ENCODE measurements at places on chromosomes 4 and X.

GRCh38 chr4:116016201-116016600 is 902.8 kb upstream of the NDST4 start:
- no peak for DNase-seq

DNA sequence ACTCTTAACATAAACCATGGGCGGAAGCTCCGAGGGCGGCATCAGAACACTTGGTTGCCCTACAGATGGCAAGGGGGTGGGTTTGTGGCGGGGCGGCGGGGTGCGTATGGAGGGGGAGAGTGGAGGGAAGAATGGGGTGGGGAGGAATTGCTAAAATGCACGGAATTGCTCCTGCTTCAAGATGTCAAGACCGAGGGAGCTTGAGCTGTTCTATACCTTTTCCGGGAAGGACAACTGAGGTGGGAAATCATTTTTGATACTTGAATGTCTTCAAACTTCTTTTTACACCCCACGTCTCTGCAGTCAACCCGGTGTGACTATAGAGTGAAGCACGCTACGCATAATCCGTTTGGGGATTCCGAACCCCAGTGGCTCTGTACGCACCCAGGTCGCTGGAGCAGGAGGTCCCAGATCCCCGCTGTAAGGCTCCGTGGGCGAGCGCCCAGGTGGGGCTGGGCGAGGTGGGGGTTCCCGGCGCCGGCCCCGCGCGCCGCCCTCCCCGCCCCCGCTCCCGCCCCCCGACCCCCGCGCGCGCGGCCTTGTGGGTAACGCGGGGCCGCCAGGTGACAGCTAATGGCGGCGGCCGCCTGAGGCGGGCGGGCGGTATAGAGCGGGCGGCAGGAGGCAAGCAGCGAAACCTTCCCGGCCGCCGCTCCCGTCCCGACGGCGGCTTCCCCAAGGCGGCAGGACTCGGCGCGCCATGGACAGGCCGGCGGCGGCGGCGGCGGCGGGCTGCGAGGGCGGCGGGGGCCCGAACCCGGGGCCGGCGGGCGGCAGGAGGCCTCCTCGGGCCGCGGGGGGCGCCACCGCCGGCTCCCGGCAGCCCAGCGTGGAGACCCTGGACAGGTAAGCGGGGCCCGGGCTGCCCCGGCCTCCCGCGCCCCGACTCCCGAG is at the start of gene MTMR1:
TSS of gene MTMR1 (plus strand) at position 566 of the 894 bp plus-strand sequence. CDS start at position 701, 135 bp downstream.
- DNase-seq, result peak; percentile 28

GRCh38 chr4:138869165-138869564 is 146.4 kb upstream of the NOCT start:
- DNase-seq, result no peak

- no peak for DNase-seq
Observed at GRCh38 chrX:43000121-43000520, 222.2 kb upstream of the PPP1R2C start.

GRCh38 chrX:112641449-112641848 is 38.3 kb downstream of the LHFPL1 start:
- no peak for DNase-seq

DNA sequence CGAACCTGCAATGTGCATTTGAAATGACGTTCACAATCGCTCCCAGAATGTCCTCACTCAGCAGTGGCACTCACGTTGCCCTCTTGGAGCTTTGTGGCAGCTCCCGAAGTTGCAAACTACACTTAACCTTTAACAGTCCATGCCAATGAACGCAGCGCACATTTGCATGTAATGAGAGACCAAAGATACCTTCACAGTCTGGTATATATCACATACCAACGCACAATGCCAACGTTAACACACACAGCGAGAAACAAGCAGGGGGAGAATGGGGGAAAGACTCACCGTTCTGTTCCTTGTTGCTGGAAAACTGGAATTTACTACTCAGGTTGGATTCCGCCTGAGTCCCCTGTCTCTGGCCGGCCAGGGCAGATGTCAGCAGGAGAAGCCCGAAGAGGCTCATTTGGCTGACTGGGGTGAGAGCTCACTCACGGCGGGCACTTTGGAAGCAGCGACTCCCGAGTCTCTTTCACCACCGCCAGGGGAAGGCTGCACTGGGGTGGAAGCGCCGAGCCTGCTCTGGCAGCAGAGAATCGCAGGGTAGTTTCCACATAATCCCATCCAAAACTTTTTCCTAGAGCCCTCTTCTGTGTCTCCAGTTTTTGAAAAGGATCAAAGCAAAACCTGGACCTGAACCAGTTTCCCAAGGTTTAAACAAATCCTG is 966 bp downstream of the PDGFC start:
- no peak for DNase-seq

- DNase-seq, result no peak
Observed at GRCh38 chrX:38382663-38383062, 30.3 kb downstream of the OTC start.

- DNase-seq, result no peak
Observed at GRCh38 chr4:87716371-87717265, 66.5 kb downstream of the DMP1 start.

GRCh38 chrX:133983256-133983973 is 2.0 kb downstream of the GPC3 start:
- DNase-seq, result no peak

DNA sequence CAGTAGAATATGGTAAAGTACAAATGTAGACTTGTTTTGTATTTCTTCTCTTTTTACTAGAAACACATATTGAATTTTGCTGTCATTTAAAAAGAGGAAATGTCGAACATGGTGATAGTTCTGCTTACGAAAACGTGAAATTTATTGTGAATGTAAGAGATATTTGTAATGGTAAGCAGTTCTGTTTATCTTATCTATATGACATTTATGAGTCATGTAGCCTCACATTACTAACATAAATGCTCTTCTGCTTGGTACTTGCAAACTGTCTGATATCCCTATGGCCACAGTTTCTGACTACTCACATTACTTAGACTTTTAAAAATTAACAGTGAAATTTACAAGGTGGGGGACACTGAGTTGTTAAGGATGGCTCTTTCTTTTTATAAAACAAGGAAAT is 57.9 kb downstream of the PASD1 start:
- no peak for DNase-seq

GRCh38 chr4:112818594-112818965 is 181.6 kb downstream of the LARP7 start:
- DNase-seq, result no peak

DNA sequence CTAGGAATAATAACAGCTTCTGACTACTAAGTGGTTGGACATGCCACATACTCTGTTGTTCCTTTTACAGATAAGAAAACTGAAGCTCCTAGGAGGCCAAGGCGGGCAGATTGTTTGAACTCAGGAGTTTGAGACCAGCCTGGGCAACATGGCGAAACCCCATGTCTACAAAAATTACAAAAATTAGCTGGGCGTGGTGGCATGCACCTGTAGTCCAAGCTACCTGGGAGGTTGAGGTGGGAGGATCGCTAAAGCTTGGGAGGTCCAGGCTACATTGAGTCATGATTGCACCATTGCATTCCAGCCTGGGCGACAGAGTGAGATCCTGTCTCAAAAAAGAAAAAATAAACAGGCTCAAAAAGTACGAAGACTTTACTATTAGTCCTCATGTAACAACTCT is 30.6 kb upstream of the PHF8 start:
- DNase-seq, result no peak

GRCh38 chr4:1604706-1605205 is 79.4 kb downstream of the FAM53A start:
- no peak for DNase-seq

DNA sequence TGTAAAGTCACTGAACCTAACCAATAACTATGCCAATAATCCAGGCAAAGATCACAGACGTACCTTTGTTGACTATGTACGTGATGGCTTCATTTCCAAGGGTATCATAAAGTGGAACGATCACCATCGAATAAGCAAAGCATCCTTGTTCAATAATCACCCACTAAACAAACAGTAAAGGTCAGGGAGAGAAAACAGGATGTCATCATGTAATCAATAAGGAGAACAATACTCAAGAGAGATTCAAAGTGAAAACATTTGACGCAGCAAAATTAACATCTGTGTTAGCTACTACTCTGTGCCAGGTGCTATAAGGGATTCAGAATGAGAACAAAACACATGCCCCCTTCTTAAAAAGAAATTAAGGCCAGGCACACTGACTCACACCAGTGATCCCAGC is 42.9 kb upstream of the CENPU start:
- no peak for DNase-seq

DNA sequence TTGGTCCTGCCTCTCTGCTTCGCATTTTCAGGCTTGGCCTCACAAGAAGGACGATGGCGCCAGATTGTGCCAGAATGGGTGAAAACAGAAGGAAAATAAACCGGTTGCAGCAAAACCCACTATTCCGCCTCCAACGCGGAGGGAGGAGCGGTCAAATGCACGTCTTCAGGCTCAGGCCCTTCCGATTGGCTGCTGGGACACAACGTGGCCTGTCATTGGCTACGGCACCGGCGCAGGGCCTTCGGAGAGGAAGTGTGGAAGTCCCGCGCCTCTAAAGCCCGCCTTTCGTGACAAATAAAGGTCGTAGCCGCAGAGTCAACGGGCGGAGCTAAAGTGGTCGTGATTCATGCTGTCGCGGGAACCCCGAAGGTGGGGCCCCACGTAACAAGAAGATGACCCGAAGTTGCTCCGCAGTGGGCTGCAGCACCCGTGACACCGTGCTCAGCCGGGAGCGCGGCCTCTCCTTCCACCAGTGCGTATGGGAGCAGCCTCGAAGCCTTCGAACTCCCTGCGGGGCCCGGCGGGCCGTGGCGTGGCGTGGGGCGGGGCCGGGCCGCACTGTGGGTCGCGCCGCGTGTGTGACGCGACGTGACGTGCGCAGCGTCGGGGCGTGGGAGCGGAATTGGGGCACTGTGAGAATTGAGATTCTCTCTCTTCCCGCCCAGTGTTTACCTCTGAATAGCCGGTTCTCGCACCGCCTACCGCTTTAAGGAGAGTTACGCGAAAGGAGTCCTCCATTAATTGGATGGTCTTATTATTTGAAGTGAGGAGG is at the start of gene THAP9:
TSS of gene THAP9 (plus strand) at position 325 of the 772 bp plus-strand sequence. CDS start at position 393, 68 bp downstream.
- DNase-seq, result peak; percentile 83

- DNase-seq, result no peak
Observed at GRCh38 chrX:103758555-103758954, 18.1 kb upstream of the PLP1 start.

DNA sequence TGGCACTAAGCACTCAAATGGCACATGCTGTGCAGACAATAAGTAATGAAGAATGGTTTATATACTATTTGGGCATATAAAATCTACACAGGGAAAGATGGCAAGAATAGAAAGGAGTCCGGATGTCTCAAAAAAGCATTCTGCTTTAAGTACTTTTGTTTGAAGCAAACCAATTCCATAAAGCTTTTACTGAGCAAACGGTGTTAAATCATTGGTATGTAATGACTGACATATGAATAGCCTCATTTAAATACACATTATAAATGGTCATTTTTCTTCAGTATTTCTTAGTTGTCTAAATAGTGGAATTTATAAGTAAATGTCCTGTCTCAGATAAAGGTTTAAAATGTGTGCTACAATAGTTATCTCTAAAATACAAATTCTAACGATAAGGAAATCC is 6.0 kb downstream of the FBXO8 start:
- DNase-seq, result no peak

- DNase-seq, result no peak
Observed at GRCh38 chr4:52956691-52957090, 94.6 kb downstream of the RASL11B start.

- DNase-seq, result no peak
Observed at GRCh38 chrX:103415528-103415927, 39.2 kb downstream of the BEX3 start.

DNA sequence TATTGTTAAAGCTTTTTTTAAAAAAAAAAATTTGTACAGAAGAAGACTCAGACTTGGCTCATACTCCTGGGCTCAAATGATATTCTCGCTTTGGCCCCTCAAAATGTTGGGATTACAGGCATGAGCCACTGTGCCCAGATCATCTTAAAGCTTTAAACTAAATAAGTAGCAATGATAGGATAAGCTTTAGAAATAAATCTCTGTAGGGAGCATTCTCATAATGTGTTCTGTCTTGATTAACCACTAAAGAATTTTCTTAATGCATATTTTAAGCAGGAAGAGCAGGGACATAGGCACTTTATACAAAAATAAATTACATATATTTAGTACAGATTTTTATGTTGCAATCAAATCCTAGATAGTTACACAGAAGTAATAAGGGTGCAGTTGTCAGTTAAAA is 667.2 kb downstream of the GRID2 start:
- no peak for DNase-seq

GRCh38 chr4:106062452-106062875 is 167.2 kb downstream of the NPNT start:
- DNase-seq, result no peak

GRCh38 chr4:73617256-73617655 is 3.0 kb downstream of the RASSF6 start:
- no peak for DNase-seq

DNA sequence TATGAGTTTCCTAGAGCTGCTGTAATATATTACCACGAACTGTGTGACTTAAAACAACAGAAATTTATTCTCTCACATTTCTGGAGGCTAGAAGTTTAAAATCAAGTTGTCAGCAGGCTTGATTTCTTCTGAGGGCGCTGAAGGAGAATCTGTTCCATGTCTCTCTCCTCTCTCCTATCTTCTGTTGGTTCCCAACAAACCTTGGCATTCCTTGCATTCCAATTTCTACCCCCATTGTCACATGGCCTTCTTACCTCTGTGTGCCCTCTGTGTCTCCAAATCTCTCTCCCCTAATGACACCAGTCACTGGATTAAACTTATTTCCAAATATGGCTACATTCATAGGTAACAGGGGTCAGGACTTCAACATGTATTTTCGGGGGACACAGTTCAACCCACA is 672.7 kb downstream of the RPA4 start:
- DNase-seq, result no peak

GRCh38 chr4:150251752-150252190 is 173.5 kb downstream of the DCLK2 start:
- DNase-seq, result no peak

GRCh38 chr4:168880811-168881595 is 129.1 kb downstream of the CBR4 start:
- DNase-seq, result no peak

GRCh38 chr4:159337041-159337440 is 234.2 kb downstream of the RAPGEF2 start:
- DNase-seq, result no peak

GRCh38 chr4:71261633-71262121 is 77.1 kb upstream of the SLC4A4 start:
- DNase-seq, result no peak

GRCh38 chr4:53456178-53456577 is 78.7 kb downstream of the FIP1L1 start:
- DNase-seq, result no peak

- no peak for DNase-seq
Observed at GRCh38 chr4:116862592-116862991, 222.8 kb downstream of the TRAM1L1 start.

DNA sequence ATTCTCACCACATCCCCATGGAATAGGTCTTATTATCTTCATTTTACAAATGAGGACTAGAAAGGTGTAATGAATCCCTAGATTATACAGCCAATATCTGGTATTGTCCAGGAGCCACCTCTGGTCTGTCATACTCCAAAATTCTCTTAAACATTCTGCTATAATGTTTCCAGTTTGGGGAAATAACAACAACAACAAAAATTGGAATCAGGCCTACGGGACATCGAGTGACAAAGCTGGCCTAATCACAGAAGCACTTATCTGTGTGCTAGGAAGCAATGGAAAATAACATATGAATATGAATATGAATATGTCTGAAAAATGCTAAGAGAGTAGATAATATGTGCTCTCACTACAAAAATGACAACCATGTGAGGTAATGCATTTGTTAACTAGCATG is 264.1 kb downstream of the GASK1B start:
- DNase-seq, result no peak

- no peak for DNase-seq
Observed at GRCh38 chr4:32826169-32826568, 2106.0 kb downstream of the PCDH7 start.

GRCh38 chrX:43735957-43736356 is 79.9 kb downstream of the MAOA start:
- DNase-seq, result no peak
